ENCODE measurements at places on chromosomes 2 and 18.

- no peak for DNase-seq
Observed at GRCh38 chr2:125169022-125169763, 1144.1 kb downstream of the CNTNAP5 start.

DNA sequence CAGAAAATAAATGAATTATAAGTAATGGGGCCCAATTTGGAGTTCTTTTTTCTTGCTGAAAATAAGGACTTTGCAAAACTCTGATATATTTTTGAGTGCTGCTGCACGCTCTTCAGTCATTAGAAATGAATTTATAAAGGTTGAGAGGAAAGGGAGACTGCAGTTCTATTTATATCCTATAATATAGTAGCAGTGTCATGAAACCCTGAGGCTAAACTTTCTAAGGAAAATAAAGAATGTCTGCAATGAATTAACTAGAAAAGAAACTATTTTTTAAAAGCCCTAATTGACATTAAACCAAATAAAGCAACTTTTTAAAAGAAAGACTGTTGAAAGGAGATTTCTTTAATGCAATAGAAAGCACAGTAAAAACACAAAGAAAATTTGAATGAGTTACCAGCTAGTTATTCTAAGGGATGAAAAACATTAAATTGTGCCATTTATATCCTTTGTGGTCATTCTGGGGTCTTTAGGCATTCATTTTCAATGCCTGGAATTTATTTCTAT, 1072.8 kb upstream of the TMEFF2 start:
- DNase-seq: no peak

DNA sequence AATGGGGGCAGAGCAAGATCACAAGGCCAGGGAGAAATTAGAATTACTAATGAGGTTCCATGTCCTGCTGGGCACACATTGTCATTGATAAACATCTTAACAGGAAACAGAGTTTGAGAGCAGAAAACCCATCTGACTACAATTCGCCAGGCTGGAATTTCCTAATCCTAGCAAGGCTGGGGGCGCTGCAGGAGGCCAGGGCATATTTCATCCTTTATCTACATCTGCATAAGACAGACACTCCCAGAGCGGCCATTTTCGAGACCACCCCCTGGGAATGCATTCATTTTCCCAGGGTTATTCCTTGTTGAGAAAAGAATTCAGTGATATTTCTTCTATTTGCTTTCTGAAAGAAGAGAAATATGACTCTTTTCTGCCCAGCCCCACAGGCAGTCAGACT, 152.7 kb downstream of the SUCLG1 start:
- DNase-seq: no peak

DNA sequence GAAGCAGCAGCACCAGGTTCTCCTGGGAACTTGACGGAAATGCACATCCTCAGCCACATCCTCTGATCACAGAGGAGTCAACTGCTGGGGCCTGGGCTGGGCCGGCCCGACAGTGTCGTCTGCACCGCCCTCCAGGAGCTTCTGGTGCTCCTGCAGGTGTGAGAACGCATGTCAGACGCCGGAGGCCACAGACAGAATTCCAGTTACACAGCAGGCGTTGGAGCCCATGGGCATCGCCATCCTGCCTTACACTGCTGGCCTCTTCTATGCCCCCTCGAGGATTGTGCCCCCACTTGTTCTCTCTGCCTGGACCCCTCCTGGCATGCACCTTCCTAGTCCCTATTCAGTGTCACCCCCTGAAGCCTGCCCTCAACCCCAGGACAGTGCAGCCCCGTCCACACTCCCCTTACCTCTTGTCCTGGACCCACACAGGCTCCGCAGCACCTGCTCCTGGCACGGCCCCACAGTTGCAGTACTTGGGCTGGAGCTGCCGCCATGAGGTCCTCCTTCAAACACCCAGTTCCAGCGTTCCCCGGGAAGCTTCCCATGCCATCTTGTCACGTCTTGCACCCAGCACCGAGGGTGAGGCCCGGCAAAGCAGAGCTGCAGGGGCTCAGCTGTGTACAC, 37.5 kb downstream of the ADI1 start:
- no peak for DNase-seq

DNA sequence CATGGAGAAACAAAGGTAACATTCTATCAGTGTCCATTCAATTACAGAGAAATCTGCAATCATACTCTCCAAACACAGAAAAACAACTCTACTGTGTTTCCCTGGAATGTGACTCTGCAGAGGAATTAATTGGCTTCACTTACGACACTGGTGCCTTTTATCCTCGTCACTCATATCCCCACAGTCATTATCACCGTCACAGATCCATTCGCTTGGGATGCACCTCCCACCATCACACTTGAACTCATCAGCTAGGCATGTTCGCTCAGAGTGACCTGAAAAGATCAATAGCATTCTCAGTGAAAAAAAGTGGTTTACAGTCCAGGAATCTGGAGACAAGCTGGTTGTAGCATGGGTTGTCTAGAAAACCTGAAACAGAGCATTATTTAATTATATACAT, 124.3 kb downstream of the DHRS9 start:
- no peak for DNase-seq

GRCh38 chr18:64149916-64150438, 1.1 kb upstream of the LINC00305 start:
- DNase-seq: no peak

- no peak for DNase-seq
Observed at GRCh38 chr2:43430489-43430888, 165.3 kb downstream of the THADA start.

GRCh38 chr18:46843372-46843771, 73.9 kb downstream of the PIAS2 start:
- DNase-seq: no peak

GRCh38 chr2:233142355-233142897, 82.3 kb downstream of the INPP5D start:
- no peak for DNase-seq

DNA sequence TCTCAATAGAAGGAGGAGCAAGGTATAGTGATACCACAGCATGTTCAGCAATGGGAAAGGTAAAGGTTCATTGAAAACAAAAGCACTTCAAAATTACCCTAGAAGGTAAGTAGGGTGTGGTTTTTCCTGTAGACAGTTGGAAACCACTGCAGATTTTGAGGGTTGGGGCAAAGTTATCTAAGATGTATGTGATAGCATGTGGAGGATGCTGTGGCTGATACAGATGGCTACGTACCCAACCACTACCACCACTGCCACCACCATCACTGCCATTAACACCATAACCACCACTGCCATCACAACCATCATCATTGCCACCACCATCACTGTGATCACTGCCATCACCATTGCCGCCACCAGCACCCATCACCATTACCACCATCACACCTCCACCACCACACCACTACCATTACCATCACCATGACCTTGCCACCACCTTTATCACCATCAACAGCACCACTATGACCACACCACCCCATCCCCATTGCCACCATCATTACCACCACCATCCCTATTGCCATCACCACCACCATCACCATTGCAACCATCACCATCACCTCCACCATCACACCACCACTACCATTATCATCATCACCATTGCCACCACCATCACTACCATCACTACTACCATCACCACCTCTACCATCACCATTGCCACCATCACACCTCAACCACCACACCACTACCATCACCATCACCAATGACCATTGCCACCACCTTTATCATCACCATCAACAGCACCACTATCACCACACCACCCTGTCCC, 3.7 kb downstream of the TMSB10 start:
- no peak for DNase-seq

DNA sequence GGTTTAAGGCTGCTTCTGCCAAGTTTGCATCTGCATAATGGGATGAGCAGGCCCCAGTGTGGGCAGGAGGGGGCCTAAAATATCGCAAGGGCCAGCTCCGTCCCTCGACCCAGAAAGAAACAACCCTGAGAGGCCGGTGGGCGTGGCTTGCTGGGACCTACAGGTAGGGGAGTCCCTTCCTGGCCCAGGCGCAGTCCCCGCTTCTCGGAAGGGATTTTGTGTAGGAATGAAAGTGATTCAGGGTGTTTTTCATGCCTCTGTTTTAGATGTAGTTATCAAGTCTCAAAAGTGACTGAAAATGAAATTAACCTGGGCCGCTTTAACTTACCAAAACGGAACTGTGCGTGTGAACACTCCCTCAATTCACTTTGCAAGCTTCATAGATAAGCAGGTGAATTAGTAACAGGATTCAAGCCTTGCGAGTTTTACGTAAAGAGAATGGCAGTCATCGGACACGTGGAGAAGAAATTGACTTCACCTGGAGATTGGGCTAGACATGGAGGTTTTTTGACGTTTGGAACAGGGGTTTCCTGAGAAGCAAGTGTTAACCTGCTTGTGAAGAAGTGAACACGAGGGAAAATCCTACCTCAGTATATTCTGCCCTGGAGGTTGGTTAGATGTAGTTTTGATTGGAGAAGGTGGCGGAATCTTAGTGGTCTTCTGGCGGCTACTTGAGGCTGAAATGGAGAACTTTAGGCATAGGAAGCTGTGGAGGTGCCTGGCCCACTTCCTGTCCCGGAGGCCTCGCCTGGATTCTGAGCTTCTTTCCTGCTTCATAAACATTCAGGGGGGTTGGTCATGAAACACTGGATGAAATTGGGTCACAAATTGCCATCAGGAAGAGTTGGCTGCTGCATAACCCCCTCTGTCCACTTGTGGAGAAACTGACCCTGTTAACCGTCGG, 1.7 kb downstream of the NCK2 start:
- peak; percentile 94 for DNase-seq

- no peak for DNase-seq
Observed at GRCh38 chr2:90207454-90208058, 1516.1 kb downstream of the RPIA start.

- no peak for DNase-seq
Observed at GRCh38 chr18:13628211-13628610, 98.1 kb downstream of the FAM210A start.

DNA sequence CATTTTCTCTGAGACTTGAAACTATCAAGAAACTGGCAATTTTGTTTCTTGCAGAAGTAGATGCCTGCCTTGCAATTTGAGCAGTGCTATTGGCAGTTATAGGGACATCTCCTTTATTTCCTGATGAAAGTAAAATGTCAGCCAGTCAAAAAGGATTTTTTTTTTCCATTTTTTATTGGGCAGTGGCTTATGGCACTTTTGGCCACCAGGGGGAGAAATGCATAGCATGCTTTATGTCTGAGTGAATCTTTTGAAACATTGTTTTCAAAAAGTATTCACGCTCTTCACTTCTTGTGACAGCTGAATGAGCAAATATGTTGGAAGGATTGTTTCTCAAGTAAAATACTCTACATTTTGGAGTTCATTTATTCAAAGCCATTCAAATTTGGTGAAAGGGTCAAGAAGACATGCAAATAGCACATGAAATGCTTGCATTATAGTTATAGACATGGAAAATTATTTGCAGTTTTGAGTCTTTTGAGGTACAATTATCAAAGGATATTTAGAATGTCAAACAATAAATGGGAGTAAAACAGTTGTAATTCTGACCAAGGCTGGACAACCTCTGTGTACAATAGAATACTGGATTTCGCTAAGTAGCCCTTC, 491.0 kb downstream of the CDH2 start:
- peak; percentile 1 for DNase-seq

GRCh38 chr2:70258532-70258875, 567 bp downstream of the PCYOX1 start:
- DNase-seq: no peak

DNA sequence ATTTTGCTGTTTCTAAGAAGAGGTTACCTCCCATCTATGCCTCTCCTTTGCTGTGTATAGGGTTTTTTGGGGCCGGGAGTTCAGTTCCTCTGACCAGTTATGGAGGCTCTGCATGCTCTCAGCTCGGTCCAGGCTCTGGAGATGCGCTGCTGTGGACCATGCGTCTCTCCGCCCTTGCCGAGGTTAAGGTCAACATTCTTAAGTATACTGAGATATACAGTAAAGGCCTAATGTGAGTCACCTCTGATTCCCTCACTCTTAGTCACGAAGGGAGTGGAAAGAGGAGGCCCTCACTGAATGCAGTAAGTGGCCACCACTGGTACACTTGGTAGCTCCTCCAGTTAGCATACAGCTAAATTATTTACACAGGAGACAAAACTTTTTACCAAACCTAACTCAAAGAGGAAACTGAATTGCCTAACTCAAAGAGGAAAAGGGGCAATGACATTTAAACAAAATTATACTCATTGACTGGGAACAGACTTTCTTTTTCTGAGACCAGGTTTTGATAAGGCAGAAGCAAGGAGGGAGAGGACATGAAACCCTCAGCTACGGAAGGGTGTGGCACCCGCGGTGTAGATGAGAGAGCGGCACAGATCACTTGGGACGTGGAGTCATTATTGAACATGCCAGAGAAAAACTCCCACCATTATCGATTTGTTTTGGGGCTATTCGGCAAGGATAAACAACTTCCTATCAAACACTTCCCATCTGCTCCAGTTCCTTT, 98.7 kb downstream of the COPS8 start:
- no peak for DNase-seq

GRCh38 chr2:180523621-180524340, 456.6 kb upstream of the UBE2E3 start:
- no peak for DNase-seq

DNA sequence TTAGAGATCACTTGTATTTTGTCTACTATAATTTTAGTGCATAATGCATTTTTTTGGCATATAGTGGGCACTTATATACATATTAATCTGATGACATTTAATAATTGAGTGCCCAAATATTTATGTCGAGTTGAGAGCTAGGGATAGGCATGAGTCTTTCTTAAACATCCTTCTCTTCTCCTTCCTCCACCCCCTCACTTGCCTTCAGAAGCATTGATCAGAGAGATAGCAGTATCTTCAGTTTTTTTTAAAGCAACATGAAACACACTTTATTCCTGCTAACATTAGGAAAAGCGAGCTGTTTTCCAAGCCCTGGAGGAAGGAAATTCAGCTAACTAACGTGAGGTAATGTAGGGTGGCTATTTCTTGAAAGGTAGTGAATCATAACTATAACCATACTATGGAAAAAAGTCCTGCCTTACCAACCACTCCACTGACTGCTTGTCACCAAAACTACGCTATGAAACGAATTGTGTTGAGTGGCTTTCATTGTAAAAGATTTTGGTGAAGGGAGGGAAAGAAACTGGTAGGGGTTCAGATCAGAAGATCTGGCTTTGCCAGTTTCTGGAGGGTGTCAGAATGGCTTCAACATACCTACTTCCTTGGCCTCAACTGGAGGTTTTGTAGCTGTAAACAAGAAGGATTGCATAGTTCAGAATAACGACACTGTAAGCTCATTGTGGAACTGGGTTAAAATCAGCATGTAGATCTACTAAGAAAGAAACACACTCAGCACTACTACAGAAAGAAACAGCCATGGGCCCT, 2.3 kb upstream of the ITGA4 start:
- no peak for DNase-seq

DNA sequence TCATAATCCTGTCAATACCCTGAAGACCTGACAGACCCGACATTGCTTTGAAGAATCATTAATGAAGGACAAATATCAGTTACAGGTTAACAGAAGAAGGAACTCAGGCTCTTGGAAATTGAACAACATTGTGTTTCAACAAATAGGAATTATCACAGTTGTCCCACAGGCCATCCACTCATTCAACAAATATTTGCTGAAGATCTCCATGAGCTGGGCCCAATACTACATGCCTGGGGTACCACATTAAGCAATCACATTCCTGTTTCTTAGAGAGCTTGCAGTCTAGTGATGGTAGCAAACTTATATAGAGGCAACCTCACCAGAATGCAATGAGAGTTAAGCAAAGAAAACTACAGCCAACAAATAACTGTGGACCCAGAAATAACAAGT, 671.6 kb upstream of the ACVR2A start:
- no peak for DNase-seq

- DNase-seq: no peak
Observed at GRCh38 chr2:138059487-138060300, 95.4 kb downstream of the HNMT start.

GRCh38 chr18:62531931-62532330, 9.1 kb downstream of the ZCCHC2 start:
- DNase-seq: no peak

Data from stimulated activated CD4-positive, alpha-beta T cell treated with anti-CD3 and anti-CD28 coated beads, Interleukin-2, amount 100 ng/mL, for 24 hours (primary cell).